Epithelial cell of proximal tubule (primary cell): ENCODE measurements at places on chromosomes 16 and 17.

GRCh38 chr16:65534121-65534528 is 412.3 kb upstream of the CDH11 start:
- DNase-seq = no peak

- no peak for DNase-seq
These were observed 52.5 kb downstream of the TEKT5 start for GRCh38 chr16:10641953-10642949.

DNA sequence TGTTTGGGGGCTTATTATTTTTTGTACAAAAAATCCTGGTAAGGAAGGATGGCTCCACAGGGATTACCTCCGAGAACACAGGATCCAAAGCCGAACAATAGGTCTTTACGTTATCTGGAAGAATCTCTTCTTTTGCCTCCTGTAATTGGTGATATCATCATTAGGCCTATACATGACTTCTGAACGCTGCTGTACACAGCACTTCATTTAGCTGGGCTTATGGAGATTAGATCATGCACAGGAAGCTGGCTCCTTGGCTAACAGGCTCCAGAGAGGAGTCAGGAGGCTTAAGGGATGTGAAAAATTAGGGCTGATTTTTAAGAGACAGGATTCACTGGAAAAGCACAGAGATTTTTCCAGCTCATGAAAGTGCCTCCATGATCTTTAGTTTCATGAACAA is 54.7 kb downstream of the TANGO6 start:
- DNase-seq = no peak

DNA sequence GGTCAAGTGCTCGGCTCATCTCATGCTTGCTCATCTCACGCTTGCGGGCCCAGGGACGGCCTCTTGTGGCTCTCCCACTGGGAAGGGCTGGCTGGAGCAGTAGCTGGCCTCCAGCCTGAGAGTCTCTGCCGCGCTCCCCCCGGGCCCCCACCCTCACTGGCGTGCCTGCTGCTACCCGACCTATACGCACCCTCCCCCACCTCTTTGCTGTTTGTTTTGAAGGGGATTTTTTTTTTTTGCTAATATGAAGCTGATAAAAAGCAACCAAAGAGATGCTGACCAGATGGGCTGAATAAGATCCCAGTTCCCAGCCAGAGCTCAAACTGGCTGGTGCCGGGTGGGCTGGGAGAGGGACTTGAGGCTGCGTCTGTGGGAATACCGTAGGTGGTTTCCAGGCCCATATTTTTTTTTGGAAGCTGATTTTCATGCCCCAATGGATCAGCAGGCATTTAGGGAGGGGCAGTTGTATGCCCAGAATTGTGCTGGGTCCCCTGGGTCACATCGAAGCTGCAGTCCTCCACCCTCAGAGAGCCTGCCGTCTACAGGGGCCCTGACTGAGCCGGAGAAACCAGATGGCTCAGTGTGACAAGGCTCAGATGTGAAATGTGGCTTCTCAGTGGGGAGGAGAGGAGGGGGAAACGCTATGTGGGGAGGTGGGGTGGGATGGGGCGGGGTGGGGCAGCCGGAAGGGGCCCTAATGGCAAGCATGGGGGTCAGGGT is 115.0 kb downstream of the RAP1GAP2 start:
- no peak for DNase-seq

DNA sequence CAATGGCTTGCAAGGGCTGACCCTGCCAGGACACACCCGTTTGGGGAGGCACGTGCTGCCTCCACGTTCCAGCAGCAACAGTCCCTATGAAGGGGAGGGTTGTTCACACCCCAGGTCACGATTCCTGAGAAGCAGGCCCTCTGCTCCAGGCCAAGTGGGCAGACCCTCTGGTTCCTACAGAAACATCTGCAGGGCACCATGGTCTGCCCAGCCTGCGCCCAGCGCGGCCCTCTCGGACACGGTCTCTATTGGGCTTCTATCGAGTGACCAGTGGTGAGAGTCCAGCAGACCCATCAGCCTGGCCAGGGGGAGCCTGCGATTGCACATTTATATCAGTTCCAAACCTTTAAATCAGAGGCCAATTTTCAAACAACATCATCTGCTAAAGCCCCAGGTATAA is 128.3 kb downstream of the ZNF423 start:
- no peak for DNase-seq

GRCh38 chr17:82781894-82782274 is 30.0 kb downstream of the TBCD start:
- no peak for DNase-seq

- DNase-seq = no peak
These were observed 7.1 kb upstream of the LASP1NB start for GRCh38 chr17:38918129-38918913.

DNA sequence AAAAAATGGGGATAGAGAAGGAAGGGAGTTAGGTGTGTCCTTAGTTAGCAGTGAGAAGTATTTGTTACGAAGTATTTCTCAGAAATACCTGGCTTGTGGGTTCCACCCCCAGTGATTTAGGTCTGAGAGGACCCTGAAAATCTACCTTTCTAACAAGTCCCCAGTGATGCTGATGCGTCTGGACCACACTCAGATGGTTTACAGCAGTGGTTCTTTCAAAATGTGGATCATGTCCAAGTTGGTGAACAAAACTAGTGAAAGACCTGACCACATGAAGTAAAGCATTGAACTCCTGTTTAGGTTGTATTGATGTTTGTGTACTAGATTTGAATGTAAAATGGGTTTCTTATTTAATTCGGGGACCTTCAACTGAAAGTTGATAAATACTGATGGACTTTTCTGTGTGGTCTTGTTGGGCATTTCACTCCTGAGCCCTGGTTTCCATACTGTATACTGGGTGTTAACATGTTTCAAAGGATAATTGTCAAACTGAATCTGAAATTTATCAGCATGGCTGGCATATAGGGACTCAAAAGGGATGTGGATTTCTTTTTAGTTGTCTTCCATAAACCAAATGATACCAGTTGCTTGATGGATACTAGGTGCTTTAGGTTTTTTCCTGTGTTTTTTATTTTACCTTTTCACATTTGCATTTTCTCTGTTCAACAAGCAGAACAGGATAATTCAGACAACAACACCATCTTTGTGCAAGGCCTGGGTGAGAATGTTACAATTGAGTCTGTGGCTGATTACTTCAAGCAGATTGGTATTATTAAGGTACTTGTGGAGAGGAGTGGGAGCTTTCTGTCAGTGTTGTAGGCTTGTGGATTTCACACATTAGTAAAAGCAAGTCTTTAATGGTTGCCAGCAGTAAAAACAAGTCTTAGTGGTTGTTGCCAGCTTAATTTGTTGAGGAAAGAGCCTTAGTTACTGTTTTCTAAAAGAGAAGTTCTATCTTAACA is 8.8 kb downstream of the FUS start:
- DNase-seq = no peak
